Activated naive CD8-positive, alpha-beta T cell treated with anti-CD3 and anti-CD28 coated beads, Interleukin-2, amount 50 U/mL, for 24 hours (primary cell): ENCODE measurements at places on chromosomes 13 and 19.

GRCh38 chr19:49853852-49854377 is 3.0 kb downstream of the PTOV1 start:
- no peak for DNase-seq
- H3K36me3 ChIP-seq: peaks cover 16% of the 10 kb centered on the region
- H3K4me1 ChIP-seq: peaks cover 38% of the 10 kb centered on the region
- H3K27me3 ChIP-seq: no peaks in the 10 kb centered on the region

DNA sequence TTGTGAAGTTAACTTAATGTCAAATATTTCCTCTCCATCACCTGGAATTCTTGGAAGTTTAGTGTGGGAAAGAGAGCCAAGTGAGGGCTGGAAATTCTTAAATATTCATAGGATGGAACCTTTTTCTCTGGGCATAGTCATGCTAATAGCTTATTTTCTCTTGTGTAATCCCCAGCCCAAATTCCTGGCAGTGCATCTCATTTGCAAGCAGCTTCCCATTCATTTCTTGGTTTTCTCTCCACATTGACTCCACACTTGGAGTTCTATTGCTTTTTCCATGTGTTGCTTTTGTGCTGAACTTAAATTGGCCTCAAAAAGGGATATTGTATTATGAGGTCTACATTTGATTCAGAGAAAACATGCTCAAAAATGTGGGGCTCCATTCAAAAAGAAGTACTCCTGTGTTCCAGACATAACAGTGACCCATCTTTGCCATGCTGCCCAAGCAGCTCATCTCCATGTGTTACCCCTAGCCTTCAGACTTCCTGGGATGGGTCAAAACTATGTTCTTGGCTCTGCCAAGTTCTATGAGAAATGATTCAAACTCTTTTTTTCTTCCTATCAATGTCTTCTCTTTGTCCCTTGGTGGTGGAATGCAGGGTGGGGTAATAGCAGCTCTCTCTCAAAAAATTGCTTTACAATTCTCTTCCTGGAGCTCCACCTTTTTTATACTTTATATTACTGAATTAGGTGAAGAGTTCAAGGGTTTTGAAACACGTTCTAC is 2471.5 kb downstream of the PCDH9 start:
- no peak for DNase-seq
- H3K4me1 ChIP-seq: no peaks in the 10 kb centered on the region

- peaks cover 4% of the 10 kb centered on the region for H3K4me1 ChIP-seq
- H3K27ac ChIP-seq: no peak overlapping the region
- no peaks in the 10 kb centered on the region for H3K36me3 ChIP-seq
- H3K4me3 ChIP-seq: no peak overlapping the region
- DNase-seq: no peak
These were observed 6.6 kb downstream of the ZNF837 start for GRCh38 chr19:58374200-58374599.

GRCh38 chr19:33175886-33176669 is 18.1 kb upstream of the LRP3 start:
- peak; percentile 26 for DNase-seq
- peak overlapping the region; percentile 98 for H3K27ac ChIP-seq
- H3K4me3 ChIP-seq: peak overlapping the region; percentile 96
- peaks cover 44% of the 10 kb centered on the region for H3K4me1 ChIP-seq

DNA sequence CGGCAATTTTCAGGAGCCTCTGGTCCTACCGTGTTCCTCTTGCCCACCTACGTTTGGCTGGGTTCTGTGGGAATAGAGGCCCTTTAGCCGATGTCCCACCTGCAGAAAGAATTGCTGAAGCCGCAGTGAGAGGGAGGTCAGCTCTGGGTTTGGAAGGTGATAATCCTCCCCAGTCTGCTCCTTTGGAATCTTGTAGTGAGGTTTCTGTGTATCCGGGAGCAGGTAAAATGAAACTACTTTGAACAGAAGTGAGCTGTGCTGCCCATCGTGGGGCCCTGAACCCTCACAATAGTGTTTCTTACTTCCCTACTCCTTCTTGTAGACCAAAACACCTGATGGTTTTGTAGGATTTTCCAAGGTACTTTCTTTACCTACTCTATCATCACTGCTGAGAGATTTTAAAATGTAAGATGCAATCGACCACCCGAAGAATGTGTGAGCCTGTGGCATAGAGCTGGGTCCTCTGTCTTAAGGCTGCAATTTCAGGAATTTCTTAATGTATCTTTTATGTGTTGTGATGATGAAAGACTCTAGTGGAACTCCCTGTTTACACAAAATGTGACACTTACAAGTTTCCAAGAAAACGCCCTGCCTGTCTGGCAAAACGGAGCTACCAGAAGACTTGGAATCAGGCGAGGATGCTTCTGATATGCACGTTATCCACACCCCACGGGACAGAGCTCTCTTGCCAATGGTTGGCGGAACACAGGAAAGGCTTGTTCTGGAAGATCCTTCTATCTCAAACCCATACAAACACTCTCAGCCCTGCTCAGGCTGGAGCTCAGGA is 76.1 kb downstream of the RGCC start:
- H3K27ac ChIP-seq: no peak overlapping the region
- H3K4me1 ChIP-seq: no peaks in the 10 kb centered on the region
- peaks cover 3% of the 10 kb centered on the region for H3K27me3 ChIP-seq
- no peak overlapping the region for H3K4me3 ChIP-seq
- H3K36me3 ChIP-seq: no peaks in the 10 kb centered on the region

- peaks cover 2% of the 10 kb centered on the region for H3K27me3 ChIP-seq
- H3K4me3 ChIP-seq: no peak overlapping the region
- H3K27ac ChIP-seq: no peak overlapping the region
- no peaks in the 10 kb centered on the region for H3K36me3 ChIP-seq
- DNase-seq: no peak
These were observed 715.7 kb downstream of the DIAPH3 start for GRCh38 chr13:59447846-59448620.

GRCh38 chr13:79287939-79288795 is 117.9 kb downstream of the RBM26 start:
- no peak for DNase-seq
- H3K36me3 ChIP-seq: no peaks in the 10 kb centered on the region
- no peak overlapping the region for H3K4me3 ChIP-seq
- H3K27ac ChIP-seq: no peak overlapping the region
- no peaks in the 10 kb centered on the region for H3K4me1 ChIP-seq

DNA sequence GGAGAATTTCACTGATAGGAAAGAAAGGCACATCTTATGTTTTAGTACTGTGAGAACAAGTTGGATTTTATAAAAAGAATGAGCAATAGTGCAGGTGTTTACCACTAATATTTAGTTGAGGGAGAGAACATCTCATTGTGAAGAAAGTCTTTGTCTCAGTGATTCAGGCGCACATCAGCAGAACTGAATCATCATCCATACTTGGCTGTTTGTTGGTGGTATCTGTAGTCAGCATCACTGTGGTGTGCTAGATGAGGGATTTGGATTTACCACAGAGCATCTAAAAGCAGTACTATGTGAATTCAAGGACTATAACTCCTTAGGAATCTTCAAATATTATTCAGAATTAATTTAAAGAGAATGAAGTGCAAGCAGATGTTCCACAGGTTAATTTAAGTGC is 1380.5 kb upstream of the ATXN8OS start:
- no peak overlapping the region for H3K27ac ChIP-seq
- no peaks in the 10 kb centered on the region for H3K4me1 ChIP-seq
- no peak overlapping the region for H3K4me3 ChIP-seq
- no peaks in the 10 kb centered on the region for H3K36me3 ChIP-seq
- no peaks in the 10 kb centered on the region for H3K27me3 ChIP-seq

- no peaks in the 10 kb centered on the region for H3K36me3 ChIP-seq
- no peak for DNase-seq
- peaks cover 7% of the 10 kb centered on the region for H3K27me3 ChIP-seq
- H3K4me1 ChIP-seq: no peaks in the 10 kb centered on the region
These were observed 100.6 kb upstream of the FRY start for GRCh38 chr13:31930901-31931522.

GRCh38 chr13:32986552-32986951 is 29.7 kb upstream of the KL start:
- H3K4me3 ChIP-seq: no peak overlapping the region
- no peak overlapping the region for H3K27ac ChIP-seq
- no peak for DNase-seq
- peaks cover 6% of the 10 kb centered on the region for H3K4me1 ChIP-seq

GRCh38 chr19:31054430-31054829 is 294.8 kb downstream of the TSHZ3 start:
- H3K4me3 ChIP-seq: no peak overlapping the region
- H3K27ac ChIP-seq: no peak overlapping the region
- peaks cover 6% of the 10 kb centered on the region for H3K27me3 ChIP-seq
- DNase-seq: peak; percentile 15
- H3K36me3 ChIP-seq: no peaks in the 10 kb centered on the region

DNA sequence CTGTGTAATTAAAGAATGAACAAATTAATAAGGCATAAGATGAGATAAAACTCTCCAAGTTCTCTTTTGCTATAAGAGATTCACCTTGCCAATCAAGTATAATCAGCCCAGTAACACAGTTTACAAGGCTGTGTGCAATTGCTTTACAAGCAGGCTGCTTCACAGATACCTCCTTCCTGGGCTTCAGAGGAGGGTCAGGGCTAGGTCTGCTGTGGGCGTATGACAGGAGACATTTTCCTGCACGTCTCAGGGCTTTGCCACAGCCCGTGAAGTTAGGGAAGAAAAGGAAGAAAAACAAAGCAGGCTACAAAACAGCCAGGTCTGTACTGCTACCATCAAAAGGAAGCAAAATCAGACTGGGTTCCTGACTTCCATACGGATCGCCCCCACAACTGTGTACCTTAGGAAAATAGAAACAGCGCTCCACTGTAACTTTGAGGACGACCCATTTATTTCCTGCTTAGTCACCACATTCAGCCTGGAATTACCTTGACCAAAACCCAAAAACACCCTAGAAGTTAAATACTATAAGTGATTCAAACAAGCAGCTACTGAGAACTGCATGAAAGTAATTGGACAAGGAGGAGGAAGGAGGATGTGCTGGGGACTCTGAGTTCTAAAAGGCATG is 12.4 kb downstream of the EFNB2 start:
- no peaks in the 10 kb centered on the region for H3K36me3 ChIP-seq
- no peak overlapping the region for H3K4me3 ChIP-seq
- no peak overlapping the region for H3K27ac ChIP-seq
- DNase-seq: no peak
